Panc1 (cell line): ENCODE measurements at places on chromosomes 1 and 21.

- no peak for DNase-seq
Observed at GRCh38 chr1:223088713-223089240, 54.3 kb downstream of the TLR5 start.

- no peak for DNase-seq
Observed at GRCh38 chr1:60847391-60847790, 235.0 kb upstream of the NFIA start.

- no peak for DNase-seq
Observed at GRCh38 chr21:46081862-46082712, 15.8 kb upstream of the COL6A2 start.

DNA sequence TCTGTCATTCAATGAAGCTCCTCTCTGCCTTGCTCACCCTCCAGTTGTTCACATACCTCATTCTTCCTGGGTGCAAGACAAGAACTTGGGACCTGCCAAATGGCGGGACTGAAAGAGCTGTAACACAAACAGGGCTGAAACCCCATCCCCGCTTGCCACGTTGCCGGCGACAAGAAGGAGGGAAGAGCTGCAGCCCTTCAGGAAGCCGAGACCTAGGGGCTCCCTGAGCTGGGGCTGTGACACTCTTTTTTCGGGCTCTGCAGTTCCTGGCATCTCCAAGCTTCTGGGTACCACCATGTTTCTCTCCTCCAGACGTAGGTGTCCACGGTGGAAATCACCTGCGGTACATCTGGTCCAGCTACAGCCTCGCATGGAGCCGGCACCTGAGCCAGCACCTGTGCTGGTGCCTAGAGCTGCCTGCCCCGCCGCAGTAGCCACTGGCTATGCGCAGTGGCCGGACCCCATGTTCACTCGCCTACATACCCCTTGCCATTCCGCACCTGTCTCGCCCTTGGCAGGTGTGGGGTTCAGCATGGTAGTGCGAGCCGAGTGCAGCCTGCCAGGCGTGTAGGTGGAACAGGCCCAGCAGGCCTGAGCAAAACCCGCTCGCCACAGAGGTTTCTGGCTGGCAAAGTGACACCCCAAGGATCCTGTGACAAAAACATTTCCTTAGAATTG lies 367.0 kb upstream of the NEGR1 start:
- no peak for DNase-seq

DNA sequence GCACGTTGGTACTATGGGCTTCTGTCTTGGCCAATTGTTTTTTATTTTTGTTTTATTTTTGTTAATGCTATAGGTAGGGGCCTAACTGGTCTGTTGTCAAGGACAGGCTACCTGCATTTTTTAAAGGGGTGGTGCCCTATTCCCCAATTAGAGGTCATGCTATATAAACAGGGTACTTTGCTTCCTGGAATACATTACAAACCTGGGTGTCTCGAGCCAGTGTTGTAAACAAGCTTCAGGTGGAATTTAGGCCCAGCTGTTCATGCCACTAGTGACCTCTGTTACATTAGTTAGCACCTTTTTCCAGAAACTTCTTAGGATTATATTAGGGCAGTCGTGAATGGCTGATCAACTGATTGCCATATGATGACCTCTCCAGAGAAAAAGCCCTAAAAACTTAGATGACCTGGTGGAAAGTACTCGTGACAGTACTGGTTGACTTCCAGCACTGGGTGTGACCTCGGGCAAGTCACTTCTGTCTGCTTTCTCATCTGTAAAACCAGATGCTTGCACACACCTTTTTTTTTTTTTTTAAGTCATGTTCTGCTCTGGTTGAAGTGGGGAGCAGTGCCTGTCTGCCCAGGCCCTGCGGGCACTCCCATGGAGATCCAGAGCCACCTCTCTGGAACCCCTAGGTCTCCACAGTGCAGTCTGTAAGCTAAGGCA lies 46.5 kb downstream of the ELK4 start:
- no peak for DNase-seq

DNA sequence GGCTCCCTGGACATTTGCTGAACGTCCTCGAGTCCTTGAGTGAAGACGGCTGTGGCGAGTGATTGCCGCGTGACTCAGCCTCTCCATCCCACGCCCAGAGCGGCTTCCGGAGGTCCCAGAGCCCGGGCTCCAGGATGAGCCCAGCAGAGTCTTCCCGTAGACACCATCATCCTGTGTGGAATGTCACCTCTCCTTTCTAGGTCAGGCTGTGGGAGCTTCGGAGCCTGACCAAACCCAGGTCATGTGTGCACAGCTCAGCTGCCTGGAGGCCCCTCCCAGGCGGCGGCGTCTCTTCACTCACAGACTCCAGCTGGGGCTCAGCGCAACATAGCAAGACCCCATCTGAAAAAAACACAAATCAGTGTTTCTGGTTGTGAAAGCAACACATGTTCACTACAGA lies 38.2 kb downstream of the PRKCZ start:
- DNase-seq, result no peak

- DNase-seq, result no peak
Observed at GRCh38 chr1:16186655-16187235, 25.7 kb downstream of the ARHGEF19 start.

- no peak for DNase-seq
Observed at GRCh38 chr21:26445440-26445839, 127.6 kb downstream of the CYYR1 start.

GRCh38 chr21:26447932-26448475 lies 125.1 kb downstream of the CYYR1 start:
- DNase-seq, result no peak

DNA sequence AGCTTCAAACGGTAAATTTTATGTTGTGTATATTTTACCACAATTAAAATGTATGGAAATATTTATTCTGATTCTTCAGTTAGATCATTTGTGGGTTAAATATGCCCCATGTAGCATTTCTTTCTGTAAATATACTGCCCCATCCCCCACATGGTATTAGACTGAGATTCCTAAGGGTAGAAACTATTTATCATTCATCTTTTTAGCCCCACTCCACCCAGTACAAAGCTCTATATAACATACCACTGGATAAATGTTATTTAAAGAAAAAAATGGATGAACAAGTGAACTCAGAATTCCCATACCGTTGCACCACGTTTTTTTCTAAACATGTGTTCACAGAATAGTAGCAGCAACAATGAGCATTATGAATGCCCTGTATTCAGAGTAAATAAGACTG lies 234.0 kb upstream of the IRF2BP2 start:
- no peak for DNase-seq

DNA sequence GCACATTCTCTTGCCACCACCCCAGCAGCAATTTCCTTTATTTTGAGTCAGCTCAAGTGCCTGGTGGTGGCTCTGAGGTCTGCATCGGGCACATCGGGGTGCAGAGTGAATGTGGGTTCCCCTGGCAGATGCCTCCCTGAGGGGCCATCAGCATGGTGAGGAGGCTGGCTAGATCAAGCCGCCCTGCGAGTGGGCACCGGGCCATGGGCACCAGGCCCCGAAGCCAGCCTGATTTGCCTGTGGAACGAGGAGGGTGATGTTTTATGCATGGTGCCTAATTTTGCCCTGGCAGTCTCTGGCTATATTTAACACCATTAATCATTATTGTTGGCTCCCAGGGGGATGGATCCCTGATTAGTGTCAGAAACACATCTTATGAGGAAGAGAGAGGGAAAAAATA lies 36.3 kb downstream of the ACTL8 start:
- DNase-seq, result no peak

GRCh38 chr1:167128261-167129227 lies 34.7 kb downstream of the STYXL2 start:
- DNase-seq, result no peak

DNA sequence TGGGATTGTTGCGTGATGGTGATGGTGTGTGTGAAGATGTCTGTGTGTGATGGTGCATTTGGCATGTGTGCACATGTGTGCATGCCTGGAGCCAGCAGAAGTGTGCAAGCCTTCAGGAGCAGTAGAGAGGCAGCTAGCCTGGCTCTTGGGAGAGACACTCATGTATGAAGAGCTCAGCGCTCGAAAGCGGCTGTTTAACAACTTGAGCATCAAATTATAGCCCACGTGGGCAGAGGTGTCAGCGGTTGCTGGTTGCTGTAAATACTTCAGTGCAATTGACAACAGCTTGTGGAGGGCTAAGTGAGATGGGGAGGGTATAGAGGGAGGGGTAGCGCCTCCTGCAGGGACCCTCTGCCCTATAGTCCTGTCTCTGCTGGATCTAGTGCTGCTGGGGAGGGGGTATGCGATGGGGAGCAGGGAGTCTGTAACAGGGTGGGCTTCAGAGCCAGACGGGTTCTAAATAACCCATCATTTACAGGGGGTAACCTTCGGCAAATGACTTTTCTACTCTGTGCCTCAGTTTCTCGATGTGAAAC lies 21.5 kb downstream of the FOXD2 start:
- no peak for DNase-seq

DNA sequence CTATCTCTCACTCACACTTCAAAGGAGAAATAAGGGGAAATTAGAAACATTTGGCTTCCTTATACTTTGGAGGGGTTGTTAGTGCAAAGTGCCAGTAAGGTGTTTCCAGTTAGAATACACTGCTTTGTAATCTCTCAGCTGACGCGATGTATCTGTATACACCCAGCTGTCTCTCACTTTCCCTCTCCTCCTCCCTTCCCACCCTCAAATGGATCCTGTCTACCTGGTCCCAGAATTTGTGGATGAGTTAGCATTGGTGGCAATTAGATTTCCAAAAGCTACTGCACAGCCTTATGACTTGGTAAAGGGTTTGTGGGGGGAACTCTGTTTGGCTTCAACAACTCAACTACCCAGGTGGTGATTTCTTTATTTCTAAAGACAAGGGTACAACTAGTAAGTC lies 10.5 kb downstream of the ATP1B1 start:
- DNase-seq, result no peak

DNA sequence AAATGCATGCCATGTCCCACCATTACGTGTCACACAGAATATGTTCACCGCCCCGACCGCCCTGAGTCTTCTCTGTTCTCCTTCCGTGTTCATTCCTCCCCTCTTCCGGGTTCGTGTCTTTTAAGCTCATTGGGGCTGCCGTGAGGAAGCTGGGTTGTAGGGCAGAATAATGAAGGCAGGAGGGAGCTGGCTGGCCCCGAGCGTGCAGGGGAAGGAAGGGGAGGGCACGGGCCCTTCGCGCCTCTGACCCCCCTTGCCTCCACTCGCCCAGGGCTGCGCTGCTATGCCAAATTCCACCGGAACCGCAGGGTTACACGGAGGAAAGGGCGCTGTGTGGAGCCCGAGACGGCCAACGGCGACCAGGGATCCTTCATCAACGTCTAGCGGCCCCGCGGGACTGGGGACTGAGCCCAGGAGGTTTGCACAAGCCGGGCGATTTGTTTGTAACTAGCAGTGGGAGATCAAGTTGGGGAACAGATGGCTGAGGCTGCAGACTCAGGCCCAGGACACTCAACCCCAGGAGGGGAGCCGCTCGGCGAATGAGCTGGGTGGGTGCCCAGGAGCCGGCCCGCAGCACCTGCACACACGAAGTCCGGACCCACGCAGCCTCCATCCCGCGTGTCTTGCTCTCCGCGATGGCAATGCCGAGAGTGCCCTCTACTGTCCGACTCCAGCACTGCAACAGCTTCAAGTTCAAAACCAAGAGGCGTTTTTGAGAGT lies 16.5 kb upstream of the AGTRAP start:
- no peak for DNase-seq

DNA sequence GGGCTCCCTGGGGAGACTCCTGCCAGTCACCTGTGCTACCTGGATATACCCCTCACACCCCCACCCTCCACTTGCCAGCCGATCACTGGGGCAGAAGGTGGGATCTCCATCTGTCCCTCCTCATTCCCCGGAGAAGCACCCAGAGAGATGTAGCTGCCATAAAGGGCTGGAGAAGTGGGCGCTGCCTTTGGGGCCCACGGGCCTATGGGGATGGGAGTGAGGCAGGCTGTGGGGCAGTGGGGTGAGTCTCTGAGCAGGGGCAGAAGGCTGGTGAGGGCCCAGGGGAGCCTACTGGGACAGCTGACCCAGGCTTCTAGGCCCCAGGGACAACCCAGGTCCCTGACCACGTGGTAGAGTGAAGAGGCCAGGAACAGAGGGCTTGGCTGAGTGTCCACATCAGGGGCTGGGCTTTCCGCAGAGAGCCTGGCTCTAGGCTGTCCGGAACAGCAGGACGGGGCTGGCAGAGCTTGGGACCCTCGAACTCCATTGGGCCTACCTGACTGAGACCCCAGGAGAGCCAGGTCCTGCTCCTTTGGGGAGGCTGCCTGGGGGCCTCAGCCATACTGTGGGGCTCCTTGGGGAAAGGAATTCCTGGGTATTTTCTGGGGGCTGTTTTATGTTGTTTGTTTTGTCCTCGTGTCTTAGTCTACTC lies 205.9 kb upstream of the VAMP3 start:
- DNase-seq, result no peak

DNA sequence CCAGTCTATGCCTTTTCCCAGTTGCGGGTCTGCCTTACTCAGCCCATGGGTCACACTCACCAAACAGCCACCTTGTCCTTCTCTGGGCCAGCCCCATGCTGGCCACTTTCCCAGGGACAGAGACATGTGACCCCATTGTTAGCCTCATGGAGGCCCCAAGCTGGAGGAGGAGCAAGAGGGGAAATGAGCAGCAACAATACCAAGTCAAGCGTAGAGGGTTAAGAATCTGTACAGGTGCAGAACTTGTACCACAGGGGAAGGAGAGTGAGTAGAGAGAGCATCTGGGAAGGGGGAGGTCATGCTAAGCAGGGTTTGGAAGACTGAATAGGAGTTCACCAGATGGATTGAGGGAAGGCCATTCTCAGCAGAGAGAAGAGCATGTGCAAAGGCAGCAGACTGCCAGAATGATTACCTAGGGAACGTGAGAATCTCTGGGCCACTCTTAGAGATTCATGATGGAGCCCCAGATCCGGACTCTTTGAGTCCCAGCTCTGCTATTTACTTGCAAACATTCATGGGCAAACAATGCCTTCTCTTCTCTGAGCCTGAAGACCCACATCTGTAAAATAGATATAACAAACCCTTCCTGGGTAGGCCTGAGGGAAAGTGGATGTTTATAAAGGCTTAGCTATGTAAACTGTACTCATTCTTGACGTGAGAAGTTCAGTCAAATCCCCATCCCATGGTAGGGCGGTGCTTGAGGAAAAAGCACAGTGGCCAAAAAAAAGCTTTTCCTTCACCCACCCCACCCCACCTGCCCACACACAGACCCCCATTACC lies 2.8 kb upstream of the SLC2A1 start:
- no peak for DNase-seq

DNA sequence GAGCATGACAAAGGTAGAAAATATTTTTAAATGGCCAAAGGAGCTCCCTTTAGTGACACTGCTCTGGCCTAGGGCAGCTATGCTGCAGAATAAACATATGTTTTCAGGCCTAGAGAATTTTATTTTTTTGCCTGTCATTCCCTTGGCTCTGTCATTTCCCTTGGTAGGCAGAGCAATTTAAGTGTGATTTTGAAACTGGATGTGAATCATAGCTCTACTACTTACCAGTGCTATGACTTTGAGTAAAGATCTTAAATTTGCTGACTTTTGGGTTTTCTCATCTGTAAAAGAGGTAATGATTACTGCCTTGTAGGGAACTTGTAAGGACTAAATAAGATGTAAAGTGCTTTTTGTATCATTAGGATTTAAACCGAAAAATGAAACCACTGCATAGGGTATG lies 189.0 kb upstream of the ZRANB2 start:
- DNase-seq, result no peak
